ENCODE measurements at places on chromosomes 1 and 21.

- DNase-seq: no peak
Measured at GRCh38 chr1:245575710-245576109, 420.9 kb downstream of the KIF26B start.

- no peak for DNase-seq
Measured at GRCh38 chr21:42191696-42192595, 27.0 kb upstream of the ABCG1 start.

DNA sequence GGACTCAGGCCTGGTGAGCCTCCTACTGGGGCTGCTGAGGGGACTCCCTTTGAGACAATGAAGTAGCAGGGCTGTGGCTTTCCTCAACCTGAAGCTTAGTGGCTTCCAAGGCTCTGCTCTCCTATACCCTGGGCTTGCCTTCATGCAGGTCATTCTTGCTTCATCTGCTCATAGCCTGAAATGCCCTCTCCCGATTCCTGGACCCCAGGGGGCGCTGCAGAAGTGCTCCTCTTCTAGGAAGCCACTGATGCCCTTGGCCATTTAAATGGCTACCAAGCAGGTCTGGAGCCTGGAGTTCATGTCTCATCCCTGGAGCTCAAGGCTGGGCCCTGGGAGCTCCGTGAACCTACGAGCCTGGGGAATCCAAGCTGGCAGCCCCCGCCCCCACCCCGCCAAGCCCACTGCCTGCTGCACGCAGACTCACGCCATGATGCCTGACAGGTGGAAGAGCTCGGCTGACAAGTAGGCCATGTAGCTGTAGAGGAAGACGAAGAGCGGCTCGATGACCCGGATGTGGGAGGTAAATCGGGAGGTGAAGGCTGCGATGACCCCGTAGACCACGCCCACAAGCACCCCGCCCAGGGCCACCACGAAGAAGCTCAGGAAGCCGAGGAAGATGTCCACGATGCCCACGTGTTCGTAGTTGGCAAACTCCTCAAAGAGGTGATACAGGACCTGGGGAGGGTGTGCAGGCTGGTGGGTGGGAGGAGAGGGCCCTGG, 45.7 kb downstream of the SLC9A1 start:
- peak; percentile 47 for DNase-seq

DNA sequence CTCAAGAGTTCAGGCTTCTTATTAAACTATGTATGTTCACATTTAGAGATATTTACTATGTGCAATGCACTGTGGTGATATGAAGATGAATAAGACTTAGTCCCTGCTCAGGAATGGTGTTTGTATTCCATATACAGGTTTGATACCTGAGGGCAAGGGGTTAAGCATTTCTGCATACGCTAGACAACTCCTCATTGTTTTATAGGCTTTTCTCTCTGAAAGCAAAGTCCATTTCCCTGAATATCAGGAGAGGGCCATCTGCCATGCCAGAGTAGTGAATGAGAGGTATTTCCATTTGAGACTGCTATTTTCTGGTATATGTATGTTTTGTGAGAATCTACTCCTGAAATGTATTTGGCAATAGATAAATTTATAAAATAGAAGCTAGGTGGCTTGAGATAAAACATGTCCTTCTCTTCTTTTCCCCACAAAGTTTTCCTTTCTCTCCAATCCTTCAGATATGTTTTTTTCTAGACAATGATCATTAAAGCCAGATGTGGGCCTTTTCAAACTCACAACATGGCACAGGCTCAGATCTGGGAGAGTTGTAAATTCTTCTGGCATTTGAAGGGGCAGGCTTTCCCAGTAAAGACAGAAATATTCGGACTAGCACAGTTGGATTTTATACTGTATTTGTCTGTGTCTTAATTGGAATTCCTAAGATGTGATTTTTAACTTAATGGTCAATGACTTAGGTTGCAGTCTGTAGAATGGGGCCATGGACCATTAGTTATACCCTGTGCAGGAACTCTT, 73.3 kb upstream of the WDR26 start:
- DNase-seq: no peak

GRCh38 chr1:230896779-230897178, 28.5 kb upstream of the C1orf198 start:
- no peak for DNase-seq

DNA sequence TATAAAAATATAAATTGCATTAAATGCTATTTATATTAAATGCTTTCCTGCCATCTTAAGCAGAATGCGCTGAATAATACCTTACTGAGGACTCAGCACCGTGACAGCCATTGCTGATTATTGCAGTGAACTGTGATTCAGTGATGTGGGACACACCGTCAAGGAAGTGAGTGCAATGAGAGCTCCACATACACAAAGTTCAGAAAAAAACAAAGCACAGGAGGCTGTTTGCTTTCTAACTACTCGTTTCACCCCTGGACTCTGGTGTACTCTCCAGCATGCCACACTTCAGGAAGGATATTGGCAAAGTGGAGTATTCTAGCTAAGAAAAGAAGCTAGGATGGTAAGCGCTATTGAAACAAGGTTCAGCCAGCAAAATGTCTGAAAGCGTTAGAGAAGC, 57.4 kb upstream of the CXADR start:
- DNase-seq: no peak

GRCh38 chr21:16194788-16195537, 465.2 kb downstream of the USP25 start:
- no peak for DNase-seq

- DNase-seq: no peak
Measured at GRCh38 chr1:183105449-183105848, 80.6 kb upstream of the LAMC2 start.

GRCh38 chr1:103199001-103199400, 90.7 kb upstream of the COL11A1 start:
- DNase-seq: no peak

DNA sequence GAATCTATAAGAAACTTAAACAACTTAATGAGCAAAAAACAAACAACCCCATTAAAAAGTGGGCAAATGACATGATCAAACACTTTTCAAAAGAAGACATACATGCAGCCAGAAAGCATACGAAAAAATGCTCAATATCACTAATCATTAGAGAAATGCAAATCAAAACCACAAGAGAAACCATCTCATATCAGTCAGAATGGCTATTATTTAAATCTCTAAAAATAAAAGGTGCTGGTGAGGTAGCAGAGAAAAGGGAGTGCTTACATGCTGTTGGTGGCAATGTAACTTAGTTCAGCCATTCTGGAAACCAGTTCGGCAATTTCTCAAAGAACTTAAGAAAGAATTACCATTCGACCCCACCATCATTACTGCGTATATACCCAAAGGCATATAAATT, 147.7 kb downstream of the FAF1 start:
- DNase-seq: no peak

- peak; percentile 23 for DNase-seq
Measured at GRCh38 chr1:244353551-244354091, 98.1 kb downstream of the ADSS2 start.

- no peak for DNase-seq
Measured at GRCh38 chr1:14476170-14476955, 122.1 kb upstream of the KAZN start.

GRCh38 chr1:25055324-25055780, 125.3 kb upstream of the RUNX3 start:
- no peak for DNase-seq

DNA sequence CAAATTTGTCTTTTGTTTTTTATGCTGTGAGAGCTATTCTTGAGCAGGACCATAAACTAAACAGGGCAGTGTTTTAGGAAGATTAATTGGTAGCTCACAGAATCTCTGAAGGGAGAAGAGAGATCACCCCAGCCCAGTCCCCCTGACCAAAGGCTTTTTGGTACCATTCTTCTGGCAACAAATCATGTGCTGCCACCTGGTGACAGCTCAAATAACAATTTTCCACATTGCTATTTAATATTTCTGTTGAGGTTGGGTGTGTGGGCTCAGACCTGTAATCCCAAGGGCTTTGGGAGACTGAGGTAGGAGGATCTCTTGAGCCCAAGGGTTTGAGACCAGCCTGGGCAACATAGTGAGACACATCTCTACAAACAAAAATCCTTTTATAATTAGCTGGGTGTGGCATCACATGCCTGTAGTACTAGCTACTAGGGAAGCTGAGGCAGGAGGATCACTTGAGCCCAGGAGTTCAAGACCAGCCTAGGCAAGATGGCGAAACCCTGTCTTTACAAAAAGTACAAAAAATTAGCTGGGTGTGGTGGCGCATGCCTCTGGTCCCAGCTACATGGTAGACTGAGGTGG, 2.2 kb upstream of the TESK2 start:
- peak; percentile 68 for DNase-seq

DNA sequence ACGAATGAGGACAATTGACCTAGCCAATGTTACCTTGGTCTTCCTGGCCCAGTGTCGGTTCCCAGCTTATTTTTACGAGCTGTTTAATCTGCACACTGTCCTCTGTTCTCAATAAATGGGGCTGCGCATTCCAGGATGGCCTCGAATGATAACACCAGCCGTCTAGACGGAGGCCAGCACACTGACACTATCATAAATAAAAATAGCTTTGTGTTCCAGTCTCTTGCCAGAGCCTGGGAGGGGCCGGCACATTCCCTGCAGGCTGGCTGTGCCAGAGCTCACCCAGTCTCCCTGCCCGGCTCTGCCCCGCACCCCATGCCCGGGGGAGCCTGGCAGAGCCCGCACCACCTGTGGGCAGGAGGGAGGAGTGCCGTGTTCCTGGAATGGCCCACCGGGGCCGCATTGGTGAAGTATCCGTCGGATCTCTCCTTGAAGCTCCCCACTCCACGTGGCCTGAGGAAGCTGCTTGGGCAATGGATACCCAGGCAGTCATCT, 92.1 kb downstream of the SPSB1 start:
- no peak for DNase-seq

GRCh38 chr1:162561616-162562469, at the start of gene UAP1:
TSS of gene UAP1 (plus strand) at chr1:162561722. CDS start at chr1:162566069, 4,347 bp downstream.
- no peak for DNase-seq

DNA sequence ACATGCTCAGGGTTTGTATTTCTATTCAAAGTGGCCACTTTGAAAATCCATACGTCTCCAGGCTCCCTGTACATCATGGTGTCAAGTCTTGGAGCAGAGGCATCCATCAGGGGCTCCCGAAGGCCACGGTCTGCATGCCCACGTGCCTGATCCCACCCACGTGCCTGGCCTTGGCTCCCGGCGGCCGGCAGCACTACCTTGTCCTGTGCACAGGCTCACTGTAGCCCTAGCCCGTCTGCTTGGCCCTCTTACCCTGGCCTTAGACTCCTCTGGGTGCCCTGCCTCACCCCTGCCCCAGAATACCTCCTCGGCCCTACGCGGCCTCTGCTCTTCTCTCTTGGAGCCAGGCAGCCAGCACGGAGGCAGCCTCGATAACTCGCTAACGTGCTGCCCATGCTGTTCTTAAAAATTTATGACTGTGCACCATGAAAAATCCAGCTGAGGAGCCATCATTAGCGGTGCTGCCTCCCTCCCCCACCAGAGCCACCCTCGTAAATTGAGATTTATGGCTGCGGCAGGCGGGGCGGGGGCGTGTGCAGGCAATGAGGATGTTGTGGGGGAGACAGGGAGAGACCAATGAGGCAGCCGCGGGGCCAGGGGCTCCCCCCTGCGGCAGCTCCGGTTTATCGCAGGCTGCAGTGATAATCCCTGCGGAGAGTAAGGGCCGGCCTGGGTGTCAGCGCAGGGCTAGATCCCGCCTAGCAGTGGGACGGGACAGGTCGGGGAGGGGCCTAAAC, 24.6 kb downstream of the DMAP1 start:
- DNase-seq: peak; percentile 57

- no peak for DNase-seq
Measured at GRCh38 chr1:2155788-2156187, 38.8 kb downstream of the FAAP20 start.

All from activated naive CD4-positive, alpha-beta T cell treated with anti-CD3 and anti-CD28 coated beads, Interleukin-2, amount 10 ng/mL, durations not matched to agents 7 days and 5 days (primary cell).